ENCODE measurements at places on chromosomes 5 and 9.

- DNase-seq: no peak
Measured at GRCh38 chr5:114957384-114957783, 212.3 kb downstream of the TRIM36 start.

- no peak for DNase-seq
Measured at GRCh38 chr5:63953217-63953616, 9.0 kb downstream of the HTR1A start.

- DNase-seq: no peak
Measured at GRCh38 chr5:121350181-121350930, 501.3 kb upstream of the FTMT start.

DNA sequence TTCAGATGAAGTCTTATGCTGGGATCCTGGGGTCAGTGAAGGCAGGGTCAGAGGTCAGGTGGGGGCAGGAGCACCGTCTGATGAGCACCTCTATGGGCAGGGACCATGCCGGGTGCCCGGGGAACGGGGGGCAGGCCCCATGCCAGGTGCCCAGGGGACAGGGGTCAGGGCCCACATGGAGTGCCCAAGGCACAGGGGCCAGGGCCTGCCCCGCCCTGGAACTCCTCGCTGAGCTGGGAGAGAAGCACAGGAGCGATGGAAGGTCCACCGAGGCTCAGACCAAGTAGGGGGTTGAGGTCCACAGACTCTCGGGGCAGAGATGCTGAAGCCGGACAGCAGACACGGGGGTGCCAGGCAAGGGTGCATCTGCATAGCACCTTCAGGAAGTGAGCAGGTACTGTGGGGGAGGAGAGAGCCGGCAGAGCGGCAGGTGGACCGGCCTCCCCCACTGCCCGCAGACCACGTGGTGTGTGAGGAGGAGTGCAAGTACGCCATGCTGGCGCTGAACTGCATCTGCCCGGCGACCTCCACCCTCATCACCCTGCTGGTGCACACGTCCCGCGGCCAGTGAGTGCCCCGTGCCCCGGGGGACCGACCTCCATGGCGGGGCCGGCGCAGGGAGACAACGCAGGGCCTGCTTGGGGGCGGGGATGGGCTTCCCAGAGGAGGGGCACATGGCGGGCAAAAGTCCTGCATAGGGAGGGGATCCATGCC, 67.7 kb downstream of the KCNT1 start:
- DNase-seq: no peak

- DNase-seq: peak; percentile 12
Measured at GRCh38 chr9:94554439-94555331, at the start of gene PCAT7. Gene PCAT7 (plus strand): TSS chr9:94555083.

DNA sequence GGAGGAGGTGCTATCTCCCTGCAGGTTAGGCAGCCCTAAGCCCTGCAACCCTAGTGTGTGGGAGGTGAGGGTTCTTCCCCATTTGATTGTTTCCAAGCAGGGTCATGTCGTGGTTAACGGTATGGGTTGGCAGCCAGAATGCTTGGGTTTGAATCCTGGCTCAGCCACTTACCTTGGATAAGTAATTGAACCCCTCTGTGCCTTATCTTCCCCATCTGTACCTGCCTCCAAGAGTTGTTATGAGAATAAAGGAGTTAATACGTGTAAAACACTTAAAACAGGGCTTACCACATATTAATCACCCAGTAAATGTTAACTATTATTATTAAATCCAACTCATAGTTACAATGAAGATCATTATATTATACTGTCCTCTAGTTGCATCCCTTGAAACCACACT, 52.2 kb upstream of the SPATA31E1 start:
- no peak for DNase-seq

- no peak for DNase-seq
Measured at GRCh38 chr5:160030631-160031377, 21.9 kb downstream of the TTC1 start.

- no peak for DNase-seq
Measured at GRCh38 chr5:154230526-154230925, 40.0 kb downstream of the GALNT10 start.
